ENCODE measurements at places on chromosomes 5 and 9. TPM values are rescaled to one million over a fixed set of nuclear protein-coding genes. Genes with fewer than 3 reads are reported as not detected.

BHMT2 gene
- 0.64 TPM for total RNA-seq

PCDHB12 gene
- total RNA-seq: 7.2 TPM

C8G gene
- 1.1 TPM for total RNA-seq

DNA sequence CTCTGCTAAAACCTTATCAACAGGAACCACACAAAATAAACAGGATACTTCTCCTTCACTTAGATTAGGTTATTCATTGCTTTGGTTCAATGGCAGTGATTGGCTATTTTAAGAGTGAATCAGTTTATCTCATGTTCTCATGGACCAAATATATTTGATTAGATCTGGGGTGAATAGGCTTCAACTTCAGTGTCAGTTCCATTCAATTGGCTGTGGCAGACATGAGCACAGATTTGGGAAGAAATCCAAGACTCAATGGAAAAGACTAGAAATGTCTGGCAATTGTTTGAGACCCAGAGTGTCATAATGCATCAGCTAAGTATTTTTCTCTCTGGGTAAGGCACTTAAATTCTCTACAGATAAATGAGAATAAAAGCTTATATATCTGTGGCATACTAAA is 37.1 kb downstream of the CDH18 start:
- no peak overlapping the region for H3K27ac ChIP-seq
- no peaks in the 10 kb centered on the region for H3K36me3 ChIP-seq
- H3K4me3 ChIP-seq: no peak overlapping the region
- no peak for DNase-seq
- H3K27me3 ChIP-seq: no peaks in the 10 kb centered on the region

- H3K27ac ChIP-seq: no peak overlapping the region
- H3K36me3 ChIP-seq: no peaks in the 10 kb centered on the region
- peaks cover 19% of the 10 kb centered on the region for H3K27me3 ChIP-seq
- no peak overlapping the region for H3K4me3 ChIP-seq
Measured at GRCh38 chr9:90419221-90419851, 223.3 kb downstream of the DIRAS2 start.

DNA sequence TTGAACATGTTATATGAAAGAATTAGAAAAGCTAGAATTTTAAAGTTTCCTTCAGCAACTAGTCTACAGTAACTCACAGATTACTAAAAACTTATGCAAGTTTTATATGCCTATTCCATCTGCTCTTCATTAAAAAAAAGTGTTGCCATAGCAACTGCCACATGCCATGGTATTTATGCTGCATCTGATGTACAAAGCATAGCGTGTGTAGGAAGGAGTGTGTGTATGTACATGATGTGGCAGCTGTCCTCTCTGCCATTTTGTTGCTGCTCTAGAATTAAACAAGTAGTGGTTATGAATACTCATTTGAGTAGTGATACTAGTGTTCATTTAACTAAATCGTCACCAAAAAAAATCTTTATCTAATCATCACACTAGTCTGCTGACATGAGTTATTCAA is 593.5 kb downstream of the CETN3 start:
- no peak overlapping the region for H3K4me3 ChIP-seq
- H3K4me1 ChIP-seq: peaks cover 6% of the 10 kb centered on the region
- no peaks in the 10 kb centered on the region for H3K27me3 ChIP-seq
- DNase-seq: no peak
- no peaks in the 10 kb centered on the region for H3K36me3 ChIP-seq

DNA sequence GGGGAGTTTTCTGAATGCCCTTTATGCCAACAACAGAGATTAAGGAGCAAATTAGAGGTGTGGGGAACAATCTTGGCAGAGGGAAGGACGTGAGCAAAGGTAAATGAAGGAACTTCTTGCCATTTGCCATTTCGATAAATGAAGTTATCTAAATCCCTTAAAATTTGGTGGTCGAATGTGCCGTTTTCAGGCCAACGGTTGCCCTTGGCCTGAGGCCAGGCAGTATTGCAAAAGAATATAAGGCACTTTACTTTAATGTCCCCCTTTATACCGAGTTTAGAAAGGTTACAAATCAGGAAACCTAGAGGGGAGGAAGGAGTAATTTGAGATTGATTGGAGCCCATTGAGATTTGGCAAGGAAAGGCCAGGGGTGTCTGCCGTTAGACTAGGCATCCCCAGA is 26.3 kb downstream of the C9orf50 start:
- no peak overlapping the region for H3K27ac ChIP-seq
- DNase-seq: no peak
- no peak overlapping the region for H3K4me3 ChIP-seq
- H3K4me1 ChIP-seq: peaks cover 31% of the 10 kb centered on the region

DNA sequence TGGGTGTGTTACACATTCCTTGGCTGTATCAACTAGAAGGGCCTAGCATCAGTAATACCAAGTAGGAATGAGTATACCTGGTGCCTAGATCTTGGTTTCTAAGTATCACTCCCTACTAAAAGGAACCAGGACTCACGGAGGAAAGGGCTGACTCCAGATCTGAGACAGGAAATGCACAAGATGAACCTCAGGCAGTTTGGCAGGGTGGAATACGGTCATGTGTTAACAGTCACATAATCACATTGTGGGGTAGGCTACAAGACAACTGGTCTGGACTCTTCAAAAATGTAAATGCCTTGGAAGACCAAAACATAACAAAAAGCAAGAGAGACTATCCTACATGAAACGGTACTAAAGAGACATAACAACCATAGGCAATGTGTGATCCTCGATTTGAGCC is 158.8 kb downstream of the CRB2 start:
- H3K27ac ChIP-seq: no peak overlapping the region
- no peaks in the 10 kb centered on the region for H3K27me3 ChIP-seq
- peaks cover 2% of the 10 kb centered on the region for H3K36me3 ChIP-seq
- peaks cover 5% of the 10 kb centered on the region for H3K4me1 ChIP-seq
- DNase-seq: no peak

DNA sequence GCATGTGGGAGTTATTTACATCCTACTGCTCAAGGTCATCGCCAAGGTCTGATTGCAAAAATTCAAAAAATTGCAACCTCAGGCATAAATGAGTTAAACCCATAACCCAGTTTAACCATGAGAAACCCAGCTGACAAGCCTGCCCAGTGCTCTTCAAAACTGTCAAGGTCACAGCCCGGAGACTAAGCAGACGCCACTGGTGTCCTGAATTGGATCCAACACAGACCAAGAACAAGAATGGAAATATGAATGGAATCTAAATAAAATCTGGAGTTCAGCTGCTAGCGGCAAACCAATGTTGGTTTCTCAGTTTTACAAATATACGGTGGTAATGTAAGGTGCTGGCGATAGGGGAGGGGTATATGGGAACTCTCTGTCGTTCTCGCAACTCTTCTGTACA is 201.5 kb upstream of the MVB12B start:
- DNase-seq: no peak
- H3K4me3 ChIP-seq: no peak overlapping the region
- no peak overlapping the region for H3K27ac ChIP-seq
- H3K36me3 ChIP-seq: no peaks in the 10 kb centered on the region
- H3K27me3 ChIP-seq: peaks cover 60% of the 10 kb centered on the region

DNA sequence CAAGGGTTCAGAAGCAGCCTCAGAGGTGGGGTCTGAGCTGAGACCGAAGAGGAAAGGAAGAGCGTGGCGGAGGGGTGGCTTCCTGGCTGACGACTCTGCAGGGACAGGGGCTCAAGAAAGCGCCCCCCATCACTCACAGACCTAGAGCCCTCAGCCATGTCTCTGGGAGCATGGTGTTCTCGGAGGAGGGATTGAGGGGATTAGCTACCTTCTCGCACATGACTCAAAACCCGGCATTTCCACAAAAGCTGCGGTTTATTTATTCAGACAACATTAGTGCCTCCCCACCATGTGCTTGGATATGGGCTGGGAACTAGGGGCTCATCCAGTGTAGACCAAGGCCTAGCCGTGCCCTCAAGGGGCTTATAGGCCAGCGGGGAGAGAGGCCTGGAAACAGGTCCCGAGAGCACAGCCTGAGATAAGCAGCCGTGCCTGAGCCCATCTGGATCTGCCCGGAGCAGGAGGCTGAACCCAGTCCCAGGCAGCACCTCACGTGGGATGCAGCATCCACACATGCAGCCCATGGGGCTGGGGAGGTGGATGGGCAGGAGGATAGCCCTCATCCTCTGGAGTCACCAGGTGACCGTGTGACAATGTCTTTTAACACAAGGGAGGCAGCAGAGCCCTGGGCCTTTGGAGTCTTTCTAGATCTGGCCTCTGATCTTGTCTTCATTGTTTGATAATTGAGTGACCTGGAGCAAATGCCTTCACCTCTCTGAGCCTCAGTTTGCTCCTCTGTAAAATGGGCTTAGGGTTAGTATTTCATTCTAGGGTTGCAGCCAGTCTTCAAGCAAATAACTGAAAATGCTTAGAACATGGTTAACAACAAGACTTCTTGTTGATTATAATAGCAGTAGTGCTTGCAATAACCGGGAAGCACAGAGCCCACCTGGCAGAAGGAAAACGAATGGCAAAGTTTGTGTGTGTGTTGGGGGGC is 878 bp upstream of the HMCN2 start:
- no peak for DNase-seq
- H3K4me3 ChIP-seq: no peak overlapping the region
- no peaks in the 10 kb centered on the region for H3K36me3 ChIP-seq
- H3K4me1 ChIP-seq: peaks cover 3% of the 10 kb centered on the region
- no peak overlapping the region for H3K27ac ChIP-seq

Data from progenitor cell of endocrine pancreas (in vitro differentiated cells).